ENCODE measurements at places on chromosomes 4 and X.

DNA sequence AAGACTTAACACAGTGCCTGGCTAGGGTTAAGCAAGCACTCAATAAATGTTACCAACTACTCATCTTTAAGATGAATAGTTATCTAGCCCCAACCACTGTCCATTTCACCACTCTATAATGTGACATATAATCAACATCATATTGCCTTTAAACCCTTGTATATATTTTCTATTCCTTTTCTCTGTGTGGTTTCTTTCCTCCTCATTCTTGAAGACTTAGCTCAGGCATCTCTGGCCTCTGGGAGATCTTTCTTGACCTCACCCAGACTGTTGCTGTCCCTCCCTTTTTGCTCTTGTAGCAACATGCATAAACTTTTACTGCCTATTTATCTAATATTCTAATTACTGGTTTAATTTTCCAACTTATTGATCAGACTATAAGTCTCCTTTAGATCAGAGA is 249.9 kb upstream of the MAB21L2 start:
- DNase-seq = no peak

- DNase-seq = no peak
Measured at GRCh38 chr4:1767061-1767769, 25.9 kb upstream of the FGFR3 start.

DNA sequence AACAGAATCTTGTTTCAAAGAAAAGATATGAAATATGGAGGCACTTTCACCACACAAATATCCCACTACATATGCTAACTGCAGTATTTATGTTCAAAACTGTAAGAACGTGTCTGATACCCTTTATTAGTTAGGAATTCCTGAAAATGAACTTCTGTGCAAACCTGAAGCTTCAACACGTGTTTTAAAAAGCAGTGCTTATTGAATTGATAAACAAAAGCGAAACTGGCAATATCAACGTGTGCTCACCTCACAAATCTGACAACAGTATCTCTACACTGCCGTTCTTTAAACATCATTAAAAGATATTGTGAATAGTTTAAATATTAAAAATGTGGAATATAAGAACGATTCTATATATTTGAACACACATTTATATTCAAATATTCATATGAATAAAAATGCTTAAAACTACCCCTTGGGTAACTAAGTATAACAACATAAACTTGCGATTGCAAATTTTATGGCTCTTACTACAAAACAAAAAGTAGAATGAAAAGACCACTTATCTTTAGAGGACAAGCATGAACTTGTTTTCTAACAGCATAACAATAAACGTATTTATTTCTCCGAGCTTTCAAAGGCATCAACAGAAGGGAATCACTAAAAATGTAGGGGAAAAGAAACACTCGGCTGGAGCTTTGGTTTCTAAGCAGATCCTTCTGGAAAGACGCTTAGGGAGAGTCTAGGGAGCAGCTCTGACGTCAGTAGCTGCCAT is at the start of gene LRP2BP:
Gene LRP2BP, minus strand, starts transcription at position 687 of the 718 bp plus-strand sequence. CDS start 17,738 bp downstream, outside the sequence.
- DNase-seq = no peak

- DNase-seq = no peak
Measured at GRCh38 chr4:88880501-88881226, 176.3 kb downstream of the FAM13A start.

DNA sequence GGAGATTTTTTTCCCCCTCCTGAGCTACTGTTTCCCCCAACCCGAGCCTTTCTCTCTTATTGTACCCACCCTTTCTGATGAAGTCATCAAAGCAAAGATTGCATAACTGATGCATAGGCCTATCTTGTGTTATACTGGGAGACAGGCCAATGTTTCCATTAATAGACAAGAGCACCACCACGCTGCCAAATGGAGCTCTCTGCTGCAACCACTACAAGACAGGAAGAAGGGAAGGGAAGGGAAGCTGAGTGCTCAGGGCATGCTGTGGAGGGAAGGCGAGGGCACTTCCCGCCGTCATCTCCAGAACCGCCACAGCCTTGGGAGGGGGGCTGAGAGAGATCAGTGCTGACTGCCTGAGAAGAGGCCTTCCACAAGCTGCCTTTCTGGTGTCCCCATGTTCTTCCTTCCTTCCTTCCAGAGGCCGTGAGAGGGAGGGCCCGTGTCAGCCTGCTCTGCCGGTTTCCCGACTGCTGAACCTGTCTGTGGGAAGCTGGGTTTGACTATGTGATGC is 75.0 kb downstream of the MGST2 start:
- DNase-seq = peak; percentile 58

- no peak for DNase-seq
Measured at GRCh38 chr4:39713691-39714090, 15.8 kb downstream of the UBE2K start.

DNA sequence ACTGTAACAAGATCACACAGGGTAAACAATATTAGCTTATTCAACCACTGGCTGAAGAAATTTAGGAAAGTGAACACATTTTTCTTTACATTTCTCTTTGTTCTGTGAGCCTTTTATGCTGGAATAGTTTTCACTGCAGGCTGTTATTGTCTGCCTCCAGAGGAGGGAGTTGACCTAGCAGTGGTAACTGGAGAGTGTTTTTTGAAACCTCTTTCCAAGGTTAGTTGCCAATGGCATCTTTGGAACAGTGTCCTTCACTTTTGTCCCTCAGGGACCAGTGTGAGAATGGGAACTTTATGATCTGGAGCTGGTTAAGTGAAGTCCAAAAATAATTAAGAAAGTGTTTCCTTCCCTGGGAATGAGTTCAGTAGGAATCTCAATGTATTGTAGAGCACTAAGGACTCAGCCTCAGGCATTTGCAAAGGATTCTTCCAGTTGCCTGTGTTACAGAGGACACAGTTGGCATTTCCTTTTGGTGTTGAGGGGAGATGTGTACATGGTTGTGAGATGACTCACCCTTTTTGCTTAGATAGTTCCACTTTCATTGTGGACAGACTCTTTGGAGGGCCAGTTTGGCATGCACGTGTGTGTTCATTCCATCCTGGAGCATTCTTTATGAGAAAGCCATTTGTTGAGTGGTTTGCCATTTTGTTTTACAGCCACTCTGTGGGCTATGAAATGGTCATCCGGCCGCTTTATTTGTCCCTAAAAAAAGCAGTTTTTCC is 61.3 kb downstream of the AR start:
- DNase-seq = no peak

DNA sequence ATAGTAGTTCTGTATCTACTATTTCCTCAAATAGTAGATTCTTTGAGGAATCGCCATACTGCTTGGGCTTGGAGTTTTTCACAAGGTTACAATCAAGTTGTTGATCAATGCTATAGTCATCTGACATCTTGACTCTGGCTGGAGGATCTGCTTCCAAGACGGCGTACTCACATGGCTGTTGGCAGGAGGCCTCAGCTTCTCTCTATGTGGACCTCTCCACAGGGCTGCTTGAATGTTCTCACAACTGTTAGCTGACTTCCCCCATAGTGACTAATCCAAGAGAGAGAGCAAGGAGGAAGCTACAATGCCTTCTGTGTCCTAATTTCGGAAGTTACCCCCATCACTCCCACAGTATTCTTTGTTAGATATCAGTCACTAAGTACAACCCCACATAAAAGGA is 10.3 kb downstream of the EGFL6 start:
- no peak for DNase-seq

DNA sequence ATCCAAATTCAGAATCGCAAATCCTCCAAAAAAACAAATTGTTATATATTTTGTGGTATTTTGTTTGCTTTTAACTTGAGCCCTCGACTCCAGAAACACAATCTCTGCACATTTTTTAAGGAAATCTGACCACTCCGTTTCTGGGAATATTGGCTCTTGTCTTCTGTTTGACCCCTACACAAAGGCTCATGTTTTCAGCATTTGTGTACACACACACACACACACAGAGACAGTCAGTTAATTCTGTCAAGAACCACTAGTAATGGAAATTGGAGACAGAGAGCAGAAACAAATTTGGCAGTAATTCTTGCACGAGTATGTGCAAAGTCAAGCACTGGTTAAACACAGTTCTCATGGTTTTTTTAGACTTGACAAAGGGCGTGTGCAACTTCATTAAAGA is 115.4 kb downstream of the AFAP1 start:
- no peak for DNase-seq

DNA sequence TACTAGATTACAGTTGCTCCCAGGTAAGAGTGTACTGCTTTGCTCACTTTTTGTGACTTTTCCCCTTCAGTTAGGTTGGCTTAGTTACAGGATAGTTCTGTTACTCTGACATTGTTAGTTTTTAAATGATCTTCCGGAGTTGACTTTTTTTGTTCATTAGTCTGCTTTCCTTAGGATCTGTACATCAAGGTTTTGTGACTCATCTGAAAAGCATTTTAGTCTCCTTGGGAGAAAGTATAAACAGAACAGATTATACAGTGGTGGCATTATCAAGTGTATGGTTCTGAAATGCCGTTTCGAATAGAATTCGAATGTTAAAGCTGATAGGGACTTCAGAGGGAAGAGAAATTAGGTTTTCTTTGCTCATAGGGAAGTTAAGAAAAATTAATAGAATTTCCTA is 63.3 kb downstream of the USP9X start:
- peak; percentile 24 for DNase-seq

DNA sequence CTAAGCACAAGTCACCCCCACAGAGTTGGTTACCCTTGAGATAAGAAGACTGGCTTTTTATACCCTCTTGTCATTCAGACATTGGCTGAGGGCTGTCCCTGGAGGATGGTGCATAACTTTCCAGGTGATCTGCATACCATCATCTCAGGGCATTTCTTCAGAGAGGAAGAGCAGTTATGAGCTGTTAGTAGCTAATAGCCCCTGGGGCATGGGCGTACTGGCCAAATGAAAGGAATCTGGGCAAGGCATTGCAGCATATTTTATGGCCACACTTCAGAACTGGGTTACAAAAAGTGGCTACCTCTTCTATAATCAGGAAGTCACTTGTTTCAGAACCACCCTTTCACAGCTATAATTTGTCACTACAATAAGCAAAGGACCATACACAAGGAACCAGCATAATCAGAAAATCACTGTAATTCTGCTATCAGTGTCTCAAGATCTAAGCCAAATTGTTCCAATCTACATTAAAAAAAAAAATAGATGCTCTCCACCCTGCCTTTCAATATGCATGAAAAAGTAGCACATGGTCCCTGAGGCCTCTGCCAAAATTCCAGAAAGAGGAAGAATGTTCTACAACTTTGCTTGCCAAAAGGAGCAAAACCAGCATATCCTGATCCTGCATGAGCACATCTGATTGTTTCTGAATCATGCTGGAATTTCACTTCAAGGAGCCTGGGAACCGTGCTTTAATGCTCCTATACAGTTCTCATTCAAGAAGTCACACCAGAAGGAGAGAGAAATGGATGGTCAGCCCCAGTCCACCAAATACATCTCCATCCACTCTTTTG is 92.0 kb downstream of the TMEM144 start:
- DNase-seq = no peak

- DNase-seq = no peak
Measured at GRCh38 chr4:139959396-139959795, 194.6 kb downstream of the MAML3 start.

GRCh38 chr4:2871911-2872310 is 28.3 kb downstream of the ADD1 start:
- DNase-seq = no peak

GRCh38 chr4:119728692-119729593 is 100.3 kb upstream of the PDE5A start:
- DNase-seq = peak; percentile 51

GRCh38 chrX:10681167-10681566 is 60.8 kb upstream of the MID1 start:
- DNase-seq = no peak

GRCh38 chrX:65644621-65645289 is 22.7 kb upstream of the MSN start:
- DNase-seq = peak; percentile 87

DNA sequence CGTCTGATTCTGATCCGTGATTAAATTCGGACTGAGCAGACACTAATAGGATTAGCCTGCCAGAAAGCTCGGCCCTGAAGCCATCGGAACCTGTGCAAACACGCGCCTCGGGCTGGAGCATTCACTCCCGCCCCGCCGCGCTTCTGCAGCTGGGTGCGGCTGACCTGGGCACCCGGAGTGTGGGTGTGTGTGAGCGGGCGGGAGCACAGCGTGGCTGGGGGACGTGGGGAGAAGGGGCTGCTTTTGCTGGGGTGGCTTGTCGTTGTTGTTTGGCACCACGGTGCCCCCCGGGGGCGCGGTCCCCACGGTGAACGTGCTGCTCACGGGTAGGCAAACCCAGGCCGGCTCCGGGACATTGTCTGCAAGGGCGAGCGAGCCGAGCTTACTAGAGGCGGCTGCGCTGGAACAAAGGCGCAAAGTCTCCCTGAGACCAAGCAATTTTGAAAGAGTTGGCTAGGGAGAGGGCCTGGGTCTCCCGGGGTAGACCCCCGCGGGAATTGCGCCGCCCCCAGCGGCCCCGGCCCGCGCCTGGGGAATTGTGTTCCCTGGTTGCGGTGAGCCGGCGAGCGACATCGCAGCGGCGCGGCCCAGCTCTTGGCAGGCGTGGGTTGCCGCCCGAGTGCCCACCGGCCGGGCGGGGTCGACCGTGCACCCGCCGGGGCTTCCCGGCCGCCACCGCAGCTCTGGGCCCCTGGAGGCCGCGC is 1.4 kb downstream of the MAMLD1 start:
- DNase-seq = peak; percentile 22

DNA sequence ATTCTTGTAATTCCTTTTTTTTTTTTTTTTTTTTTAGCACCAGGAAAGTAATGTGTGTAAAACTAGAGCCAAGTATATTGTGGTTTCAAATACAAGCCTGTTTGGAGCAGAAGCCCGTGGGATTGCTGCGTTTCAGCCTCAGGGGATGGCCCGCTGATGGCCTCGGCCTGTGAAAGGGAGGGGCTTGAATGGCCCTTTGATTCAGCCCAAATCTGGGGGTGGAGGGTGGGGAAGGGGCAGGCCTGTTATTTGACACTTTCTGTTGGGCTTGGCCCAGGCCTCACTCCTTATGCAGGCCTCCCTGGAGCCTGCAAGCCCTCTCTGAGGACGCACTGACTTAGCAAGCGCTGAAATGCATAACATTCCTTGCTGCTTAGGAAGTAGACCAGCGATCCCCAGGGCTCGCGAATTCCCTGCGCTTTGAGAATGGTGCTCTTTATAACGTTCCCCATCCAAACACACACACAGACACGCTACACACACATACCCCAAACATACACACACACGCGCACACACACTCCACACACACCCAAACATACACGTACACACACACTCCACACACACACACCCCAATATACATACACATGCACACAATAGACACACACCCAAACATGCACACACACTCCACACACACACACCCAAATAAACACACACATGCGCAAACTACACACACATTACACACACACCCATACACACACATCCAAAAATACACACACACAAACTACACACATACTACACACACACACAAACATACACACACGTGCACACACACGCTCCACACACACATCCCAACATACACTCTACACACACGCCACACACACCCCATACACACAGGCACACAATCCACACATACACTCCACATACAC is 29.6 kb downstream of the TLR10 start:
- peak; percentile 94 for DNase-seq

GRCh38 chr4:125321709-125322365 is 7.1 kb downstream of the FAT4 start:
- peak; percentile 8 for DNase-seq
